Right atrium auricular region (tissue), 2 donors: ENCODE measurements at places on chromosomes 5 and 9. TPM values are rescaled to one million over a fixed set of nuclear protein-coding genes. Genes with fewer than 3 reads are reported as not detected.

Gene ANXA2R
- not detected for total RNA-seq

Gene PCDHA8
- total RNA-seq = not detected

Gene FBXO4
- 2.8 TPM for total RNA-seq

Gene DEPDC1B
- total RNA-seq = 0.16 TPM

DNA sequence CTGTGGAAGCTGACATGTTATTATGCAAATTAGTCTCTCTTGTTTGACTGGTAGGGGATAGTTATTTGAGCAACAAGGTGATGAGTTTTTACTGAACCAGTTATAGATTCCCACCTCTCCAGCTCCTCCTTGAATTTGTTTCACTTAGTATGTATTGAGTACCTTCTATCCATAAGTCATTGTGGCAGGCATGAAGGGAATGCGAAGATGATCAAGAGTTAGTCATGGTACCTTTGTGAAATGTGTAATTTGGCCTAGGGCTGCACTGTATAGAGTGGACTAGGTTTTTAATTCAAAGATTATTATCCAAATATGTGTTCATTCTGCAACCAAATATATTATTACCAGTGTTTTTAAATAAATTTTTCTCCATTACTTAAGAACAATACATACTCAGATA lies 110.1 kb downstream of the HACD4 start:
- H3K27ac ChIP-seq = no peak overlapping the region
- peaks cover 8% of the 10 kb centered on the region for H3K36me3 ChIP-seq
- no peaks in the 10 kb centered on the region for H3K27me3 ChIP-seq
- no peaks in the 10 kb centered on the region for H3K4me1 ChIP-seq
- no peak overlapping the region for H3K4me3 ChIP-seq
